ENCODE measurements at places on chromosomes 16 and 17.

DNA sequence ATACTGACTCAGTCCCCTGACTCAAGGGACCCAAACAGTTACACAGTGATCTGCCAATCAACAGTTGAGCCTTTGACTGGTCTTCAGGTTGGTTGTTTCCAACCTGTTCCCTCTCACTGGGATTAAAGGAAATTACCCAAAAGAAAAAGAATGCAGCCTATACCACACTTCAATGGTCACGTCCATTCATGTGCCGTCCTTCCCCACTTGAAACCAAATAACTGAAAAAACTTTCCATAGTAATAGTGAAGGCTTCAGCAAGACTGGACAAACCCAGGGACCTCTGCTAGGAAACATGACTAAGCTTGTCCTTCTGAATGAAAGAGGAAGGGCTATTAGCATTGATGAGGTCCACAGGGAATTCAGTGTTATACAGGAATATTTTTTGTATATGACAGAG is 30.6 kb downstream of the MRPS23 start:
- DNase-seq = no peak

- DNase-seq = no peak
Observed at GRCh38 chr17:43774304-43775250, 4.2 kb downstream of the DUSP3 start.

GRCh38 chr17:5758651-5759050 is 174.3 kb upstream of the NLRP1 start:
- no peak for DNase-seq

GRCh38 chr17:73191443-73192205 is 1.2 kb upstream of the COG1 start:
- DNase-seq = no peak

- DNase-seq = no peak
Observed at GRCh38 chr16:65044026-65044425, 77.8 kb downstream of the CDH11 start.

GRCh38 chr16:16910666-16911065 is 531.7 kb downstream of the NPIPA7 start:
- no peak for DNase-seq

GRCh38 chr17:29827179-29827578 is 102.8 kb downstream of the SSH2 start:
- DNase-seq = no peak

All from cerebellar nuclear complex (tissue), 1 donor.